ENCODE measurements at places on chromosomes 5 and 9.

GRCh38 chr5:142014911-142015584, 2.2 kb upstream of the GNPDA1 start:
- peak; percentile 22 for DNase-seq

GRCh38 chr9:134455934-134456755, 129.9 kb downstream of the RXRA start:
- peak; percentile 90 for DNase-seq

DNA sequence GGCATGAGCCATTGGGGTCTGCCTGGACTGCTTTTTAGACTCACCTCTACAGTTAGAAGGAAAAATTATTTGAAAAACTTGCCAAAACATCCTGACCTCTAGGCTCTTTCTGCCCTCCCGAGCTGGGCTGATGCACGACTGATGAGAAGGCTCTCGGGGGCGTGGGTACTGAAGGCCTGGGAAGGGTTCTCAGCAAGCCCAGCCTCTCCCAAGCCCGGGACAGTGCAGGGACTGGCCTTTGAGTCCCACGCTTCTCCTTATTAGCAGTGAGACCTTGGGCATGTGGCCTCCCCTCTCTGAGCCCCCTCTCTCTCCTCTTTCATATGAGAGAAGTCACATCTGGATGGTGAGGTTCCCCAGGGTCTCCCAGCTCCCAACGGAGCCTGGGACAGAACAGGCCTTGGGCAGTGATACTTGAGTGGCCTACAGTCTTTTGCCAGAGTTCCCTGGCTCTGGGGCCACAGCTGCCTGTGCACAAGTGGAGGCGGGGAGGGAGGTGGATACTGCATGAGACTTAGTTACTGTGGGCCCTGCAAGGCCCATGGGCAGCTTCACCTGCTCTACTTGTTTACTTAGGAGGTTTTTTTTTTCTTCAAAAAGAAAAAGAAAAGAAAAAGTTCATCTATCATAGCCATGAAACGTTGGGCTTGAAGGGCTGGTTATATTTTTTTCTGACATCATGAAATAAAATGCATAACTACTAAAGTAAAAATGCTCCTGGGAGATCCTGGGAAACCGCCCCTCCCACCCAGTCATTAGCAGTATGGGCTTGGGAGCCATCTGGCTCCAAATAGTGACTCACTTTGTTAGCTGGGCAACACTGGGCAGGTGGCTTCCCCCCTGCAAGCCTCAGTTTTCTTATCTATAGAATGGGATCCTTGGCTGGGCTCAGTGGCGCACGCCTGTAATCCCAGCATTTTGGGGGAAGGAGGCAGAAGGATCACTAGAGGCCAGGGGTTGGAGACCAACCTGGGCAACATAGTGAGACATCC, 139.4 kb downstream of the GAPVD1 start:
- DNase-seq: no peak

DNA sequence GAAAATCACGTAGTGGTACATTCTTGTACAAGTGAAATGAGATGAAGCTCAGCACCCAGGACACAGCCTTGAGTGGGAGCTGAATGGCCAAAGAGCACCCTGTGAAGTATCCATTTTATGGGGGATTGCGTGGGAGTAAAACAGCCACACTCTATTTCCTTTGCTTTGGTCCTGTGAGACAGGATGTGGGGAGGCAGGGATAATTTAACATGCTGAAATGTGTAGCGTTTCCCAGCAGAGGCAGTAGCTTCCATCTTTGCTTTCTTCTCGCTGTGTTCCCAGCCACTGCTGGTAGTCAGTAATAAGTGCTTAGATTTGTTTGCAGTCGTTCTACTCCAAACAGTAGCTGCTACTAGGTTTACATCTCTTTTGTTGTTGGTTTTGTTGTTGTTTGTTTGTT, 4.4 kb downstream of the IL31RA start:
- no peak for DNase-seq

GRCh38 chr5:135075621-135076020, 41.6 kb upstream of the PITX1 start:
- no peak for DNase-seq

DNA sequence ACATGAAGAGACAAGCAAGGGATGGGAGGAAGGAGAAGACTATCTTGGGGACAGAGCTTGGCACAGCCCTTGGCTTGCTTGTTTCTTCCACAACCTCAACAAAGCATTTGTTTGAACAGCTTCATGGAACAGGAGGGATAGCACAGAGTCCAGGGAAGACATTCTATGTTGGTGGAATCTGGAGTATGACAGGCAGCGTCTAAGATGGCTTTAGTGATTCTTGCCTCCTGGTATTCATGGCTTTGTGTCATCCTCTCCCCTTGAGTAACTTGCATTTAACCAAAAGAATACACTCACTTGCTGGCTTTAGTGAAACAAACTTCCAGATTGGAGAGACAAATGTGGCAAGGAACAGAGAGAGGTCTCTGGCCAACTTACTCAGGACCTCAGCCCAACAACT, 30.8 kb upstream of the RECK start:
- no peak for DNase-seq

GRCh38 chr9:84002344-84002743, 21.7 kb downstream of the RMI1 start:
- DNase-seq: no peak

DNA sequence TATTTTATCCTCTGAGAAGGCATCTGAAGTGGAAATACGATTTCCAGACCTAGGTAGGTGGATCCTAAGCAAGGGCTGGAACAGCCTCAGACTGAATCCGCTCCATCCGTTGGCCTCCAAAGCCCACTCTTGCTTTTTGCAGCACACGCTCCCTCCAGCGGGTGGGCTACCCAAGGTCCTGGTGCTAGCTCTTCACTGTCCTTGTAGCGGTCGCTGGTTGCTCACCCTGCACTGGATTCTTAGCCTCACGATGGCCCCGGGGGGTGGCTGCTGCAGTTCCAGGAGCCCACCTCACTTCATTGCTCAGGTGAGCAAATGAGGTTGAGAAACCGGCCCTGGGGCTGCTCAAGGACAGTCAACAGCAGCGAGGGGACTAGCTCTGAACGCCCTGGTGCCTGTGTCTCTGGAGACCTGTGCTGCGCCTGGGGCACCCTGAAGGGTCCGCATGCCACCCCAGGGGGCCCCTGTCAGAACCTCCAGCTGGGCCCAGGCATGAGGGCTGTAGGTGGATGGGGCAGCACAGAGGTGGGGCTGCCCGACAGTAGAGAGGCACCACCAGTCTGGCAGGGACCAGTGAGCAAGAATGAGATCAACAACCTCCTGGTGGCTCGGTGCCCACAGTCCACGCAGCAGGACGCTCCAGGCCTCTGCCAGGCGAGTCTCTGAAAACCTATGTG, 4.3 kb downstream of the MGAT4B start:
- no peak for DNase-seq

- no peak for DNase-seq
Observed at GRCh38 chr5:43041110-43041668, 1.1 kb upstream of the ANXA2R start.

DNA sequence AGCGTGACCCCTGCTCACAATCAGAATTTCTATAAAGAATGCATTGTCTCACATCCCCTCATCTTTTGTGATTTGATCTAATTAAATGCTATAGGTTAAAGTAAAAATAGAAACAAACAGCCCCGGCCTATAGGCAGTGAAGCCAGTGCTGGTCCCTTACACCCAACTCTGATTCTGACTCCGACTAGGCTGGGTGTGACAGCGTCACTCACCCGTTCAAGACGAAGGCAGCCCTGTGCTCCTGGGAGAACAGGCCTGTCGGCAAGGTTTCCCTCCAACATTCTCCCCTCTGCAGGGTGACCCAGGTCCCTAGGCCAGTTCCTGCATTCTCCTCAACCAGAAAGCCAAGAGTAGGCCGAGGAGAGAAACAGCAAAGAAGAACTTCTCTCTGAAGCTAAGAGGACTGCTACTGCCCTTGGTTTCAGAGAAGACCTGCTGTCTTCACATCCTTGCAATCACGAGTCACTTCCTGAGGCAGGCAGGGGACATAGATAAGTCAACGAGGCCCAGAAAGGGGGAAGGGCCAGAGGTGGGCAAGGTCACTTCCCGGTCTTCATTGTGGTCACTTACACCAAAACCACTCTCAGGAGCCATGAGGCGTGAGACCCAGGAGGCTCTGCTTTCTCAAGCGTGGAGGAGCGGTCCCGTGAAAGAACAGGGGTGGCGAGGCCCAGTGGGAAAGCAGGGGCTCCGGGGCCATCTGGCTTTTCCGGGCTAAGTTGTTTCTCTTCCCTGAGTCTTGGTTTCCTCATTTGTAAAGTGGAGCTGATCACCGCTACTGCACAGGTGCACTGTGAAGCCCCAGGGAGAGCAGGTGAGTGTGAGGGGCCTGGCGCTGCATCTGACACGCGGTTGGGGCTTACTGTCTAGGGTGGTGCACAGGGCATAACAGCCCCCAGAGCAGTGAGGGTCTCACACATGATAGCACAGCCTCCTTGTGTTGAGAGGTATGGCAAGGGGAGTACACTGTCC, 200.8 kb downstream of the CRB2 start:
- DNase-seq: no peak

DNA sequence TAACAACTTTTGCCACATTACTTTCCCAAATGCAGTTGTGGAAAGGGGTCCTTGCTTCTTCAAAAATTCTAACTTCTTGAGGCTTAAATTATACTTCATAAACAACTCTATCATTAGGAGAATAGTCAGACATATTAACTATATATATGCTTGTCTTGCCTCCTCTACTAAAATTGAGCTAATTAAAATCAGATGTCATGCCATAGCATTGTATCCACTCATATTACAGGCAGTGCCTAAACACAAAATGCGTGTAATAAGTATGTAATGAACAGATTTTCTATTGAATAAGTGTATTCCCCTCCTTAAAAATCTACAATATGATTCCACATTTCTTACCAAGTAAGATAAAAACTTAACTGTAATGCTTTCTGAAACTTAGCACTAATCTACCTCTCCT, 204.5 kb downstream of the PLK2 start:
- DNase-seq: no peak

DNA sequence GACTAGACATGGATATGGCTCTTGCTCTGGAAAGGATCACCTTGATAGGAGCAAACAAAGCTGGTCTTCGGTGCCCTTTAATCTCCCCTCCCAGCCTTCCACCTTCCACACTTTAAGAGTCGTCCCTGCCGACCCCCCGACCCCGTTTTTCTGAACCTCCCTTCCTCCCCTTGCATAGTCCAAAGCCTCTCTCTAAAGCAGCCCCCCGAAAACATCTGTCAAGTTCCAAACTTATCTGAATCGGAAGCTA, 423 bp upstream of the NUP214 start:
- DNase-seq: no peak

DNA sequence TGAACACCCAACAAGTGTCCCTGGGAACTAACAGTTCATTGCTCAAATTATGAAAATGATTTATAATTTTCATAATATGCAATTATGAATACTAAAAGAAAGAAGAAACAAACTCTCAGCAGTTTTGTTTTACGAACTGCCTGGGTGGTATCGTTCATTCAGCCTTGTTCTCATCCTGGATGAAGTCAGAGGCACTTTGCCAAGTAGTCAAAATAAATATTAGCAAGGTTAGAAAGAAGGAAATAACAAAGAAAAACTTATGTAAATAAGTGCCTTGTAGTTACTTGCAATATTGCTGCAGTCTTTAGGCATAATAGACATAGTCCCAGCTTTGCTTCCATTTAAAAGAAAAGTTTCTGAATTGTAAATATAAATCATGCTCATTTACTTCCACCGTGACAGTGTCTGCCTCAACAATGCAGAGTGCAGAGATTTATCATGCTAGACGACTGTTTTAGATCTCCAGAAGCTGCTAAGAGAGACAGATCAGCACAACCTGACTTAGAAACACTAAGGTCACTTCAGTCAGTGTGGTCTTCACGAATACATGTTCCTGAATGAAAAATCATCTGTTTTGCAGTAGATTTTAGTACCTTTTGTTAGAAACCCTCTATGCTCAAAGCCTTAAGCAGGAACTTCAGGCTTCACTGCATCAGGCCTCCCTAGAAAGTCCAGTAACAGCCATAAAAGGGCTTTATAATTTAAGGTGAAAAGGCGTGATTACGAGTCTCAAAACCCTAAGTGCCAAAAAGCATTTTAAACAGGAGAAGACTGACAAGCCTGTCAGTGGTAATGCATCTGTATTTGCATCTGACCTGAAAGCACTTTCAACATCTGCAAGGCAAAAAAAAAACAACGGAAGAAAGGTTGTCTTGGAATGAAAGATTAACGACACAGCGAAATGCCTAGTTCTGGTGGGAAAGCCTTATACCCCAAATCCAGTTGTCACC, 92.1 kb downstream of the TMEM167A start:
- DNase-seq: no peak

DNA sequence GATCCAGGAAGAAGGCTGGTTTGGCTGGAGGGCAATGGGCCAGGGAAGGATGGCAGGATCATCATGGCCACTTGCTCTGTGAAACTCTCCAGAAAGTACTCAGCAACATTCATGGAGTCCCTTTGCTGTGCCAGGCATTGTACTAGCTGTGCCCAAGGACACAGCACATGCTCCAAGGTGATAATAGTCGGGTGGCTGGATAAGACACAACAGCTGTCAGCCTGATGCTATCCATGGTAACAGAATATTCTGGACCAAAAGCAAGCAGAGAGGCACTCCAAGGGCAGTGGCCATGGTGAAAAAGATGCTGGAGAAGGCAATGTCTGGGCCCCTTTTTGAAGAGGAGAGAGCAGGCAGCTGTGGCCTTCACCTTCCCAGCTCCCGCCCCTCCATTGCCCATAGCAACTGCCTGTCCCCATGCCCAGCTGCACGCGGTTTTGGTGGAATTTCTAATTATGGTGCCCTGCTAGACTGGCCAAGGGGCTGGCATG, 113.8 kb upstream of the CPEB4 start:
- no peak for DNase-seq

DNA sequence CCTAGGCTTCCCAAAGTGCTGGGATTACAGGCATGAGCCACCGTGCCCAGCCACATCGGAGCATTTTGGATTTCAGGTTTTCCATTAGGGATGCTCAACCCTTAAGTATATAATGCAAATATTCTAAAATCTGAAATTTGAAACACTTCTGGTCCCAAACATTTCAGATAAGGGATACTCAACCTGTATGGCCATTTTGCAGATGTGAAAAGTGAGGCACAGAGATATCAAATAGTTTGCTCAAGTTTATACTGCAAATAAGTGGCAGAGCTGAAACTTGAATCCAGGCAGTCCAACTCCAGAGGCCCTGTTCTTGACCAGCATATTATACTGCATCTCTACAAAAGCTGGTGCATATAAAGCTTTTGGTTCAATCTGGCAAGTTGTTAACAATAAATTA, 2.4 kb downstream of the WDR31 start:
- no peak for DNase-seq

- DNase-seq: no peak
Observed at GRCh38 chr9:132645711-132646110, 24.1 kb downstream of the DDX31 start.

- DNase-seq: no peak
Observed at GRCh38 chr9:133130685-133131244, 9.7 kb upstream of the RALGDS start.

All from pulmonary artery endothelial cell (primary cell).